Daoy (cell line): ENCODE measurements at places on chromosomes 12 and 14. TPM values are rescaled to one million over a fixed set of nuclear protein-coding genes. Genes with fewer than 3 reads are reported as not detected.
A peak's percentile ranks its signal among the peaks of the same experiment; 100 is the strongest.

- no peak for DNase-seq
These were observed 29.2 kb downstream of the GNS start for GRCh38 chr12:64729909-64730587.

GRCh38 chr12:5796171-5796958, 148.7 kb downstream of the ANO2 start:
- peak; percentile 73 for DNase-seq

GRCh38 chr12:131923260-131923659, 5.8 kb upstream of the PUS1 start:
- DNase-seq: no peak

DNA sequence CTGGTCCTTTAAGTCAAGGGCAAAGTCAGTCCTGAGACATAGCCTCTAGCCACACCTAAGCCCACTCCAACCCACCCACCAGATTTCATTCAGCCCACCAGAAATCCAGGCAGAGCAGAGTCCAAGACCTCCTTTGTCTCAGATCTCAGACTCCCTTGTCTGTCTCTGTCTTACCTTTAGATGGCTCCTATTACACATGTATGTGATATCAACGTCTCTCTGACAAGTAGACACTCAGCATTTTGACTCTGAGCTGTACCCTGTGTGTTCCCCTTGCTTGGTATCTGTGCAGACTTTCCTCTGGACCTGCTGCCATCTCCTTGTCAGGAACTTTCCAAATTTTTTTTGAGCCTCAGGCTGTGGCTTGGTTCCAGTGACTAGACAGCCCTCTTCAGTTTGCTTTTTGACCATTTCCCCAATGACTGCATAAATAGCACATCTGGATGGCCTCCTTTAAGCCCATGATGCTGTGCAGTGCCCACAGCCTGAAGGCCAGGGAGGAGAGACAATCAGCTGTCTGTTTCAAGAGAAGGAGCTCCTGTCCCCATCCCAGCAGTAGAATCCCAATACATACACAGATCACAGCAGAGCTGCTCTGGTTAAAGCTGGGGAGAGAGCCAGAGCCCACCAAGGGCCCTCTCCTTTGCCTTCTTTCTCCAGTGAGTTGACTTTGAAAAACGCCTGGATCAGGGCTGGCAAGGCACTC, 7.0 kb downstream of the POU6F1 start:
- no peak for DNase-seq

GRCh38 chr12:112096070-112096469, 12.5 kb downstream of the NAA25 start:
- no peak for DNase-seq

STXBP6 gene
- 2.6 and 2.9 TPM in 2 replicates for total RNA-seq
